ENCODE measurements at places on chromosomes 16 and 17. TPM values are rescaled to one million over a fixed set of nuclear protein-coding genes. Genes with fewer than 3 reads are reported as not detected.

DNA sequence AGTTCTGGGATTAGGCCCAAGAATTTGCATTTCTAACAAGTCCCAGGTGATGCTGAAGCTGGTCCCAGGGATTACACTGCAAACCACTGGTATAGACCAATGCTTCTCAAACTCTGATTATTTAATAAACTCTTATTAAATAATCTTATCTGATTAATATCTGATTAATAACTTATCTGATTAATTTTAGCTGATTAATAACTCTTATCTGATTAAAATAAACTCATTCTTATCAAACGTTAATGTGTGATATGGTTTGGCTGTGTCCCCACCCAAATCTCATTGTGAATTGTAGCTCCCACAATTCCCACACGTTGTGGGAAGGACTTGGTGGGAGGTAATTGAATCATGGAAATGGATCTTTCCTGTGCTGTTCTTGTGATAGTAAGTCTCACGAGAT is 78.6 kb upstream of the TANC2 start:
- H3K4me3 ChIP-seq = no peak overlapping the region
- no peaks in the 10 kb centered on the region for H3K36me3 ChIP-seq
- no peak overlapping the region for H3K27ac ChIP-seq
- peaks cover 5% of the 10 kb centered on the region for H3K4me1 ChIP-seq
- H3K27me3 ChIP-seq = peaks cover 22% of the 10 kb centered on the region
- DNase-seq = no peak

- peak overlapping the region; percentile 99 for H3K27ac ChIP-seq
- peaks cover 76% of the 10 kb centered on the region for H3K36me3 ChIP-seq
- H3K27me3 ChIP-seq = no peaks in the 10 kb centered on the region
- H3K4me1 ChIP-seq = peaks cover 53% of the 10 kb centered on the region
Observed at GRCh38 chr17:16442141-16442540, 26.8 kb downstream of the TRPV2 start.

- H3K4me3 ChIP-seq = no peak overlapping the region
- H3K4me1 ChIP-seq = peaks cover 2% of the 10 kb centered on the region
- no peak for DNase-seq
Observed at GRCh38 chr16:56436258-56436657, 10.9 kb upstream of the AMFR start.

DNA sequence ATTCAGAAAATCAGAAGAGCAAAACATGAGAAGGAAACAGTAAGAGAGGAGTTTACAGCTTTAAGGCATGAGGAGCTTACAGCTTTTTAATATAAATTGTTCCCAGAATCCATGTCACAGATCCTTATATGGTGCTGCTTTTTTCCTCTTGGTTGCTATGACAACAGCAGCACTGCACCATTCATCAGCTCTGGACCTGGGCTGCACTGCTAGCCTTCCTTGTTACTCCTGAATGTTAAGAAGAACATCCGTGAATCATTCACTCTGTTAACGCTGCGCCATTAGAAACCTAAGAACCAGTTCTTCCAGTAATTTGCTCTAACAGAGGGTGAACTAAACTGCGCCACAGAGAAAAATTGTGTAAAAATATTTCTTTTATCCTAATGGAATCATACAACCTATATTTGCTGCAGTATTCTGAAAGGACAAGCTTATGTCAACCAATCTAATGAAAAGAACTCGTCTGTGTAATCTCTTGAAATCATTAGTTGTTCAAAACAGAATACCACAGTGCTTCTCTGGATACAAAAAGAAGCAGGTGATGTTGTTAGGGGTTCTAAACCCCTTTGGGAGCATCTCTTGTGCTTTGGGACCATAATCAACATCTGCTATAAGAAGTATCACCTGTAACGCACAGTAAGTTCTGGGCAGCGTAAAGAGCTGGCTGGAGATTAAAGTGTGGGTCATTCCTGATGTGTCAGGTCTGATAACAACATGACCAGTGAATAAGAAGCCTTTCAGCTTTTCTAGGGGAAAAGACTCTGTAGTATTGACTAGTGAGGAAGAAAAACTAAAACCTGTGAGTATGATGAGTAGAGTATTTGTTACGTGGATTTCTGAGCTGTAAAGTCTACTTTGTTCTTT is 151.2 kb downstream of the TANC2 start:
- no peaks in the 10 kb centered on the region for H3K36me3 ChIP-seq
- H3K4me1 ChIP-seq = no peaks in the 10 kb centered on the region
- H3K27ac ChIP-seq = no peak overlapping the region
- no peaks in the 10 kb centered on the region for H3K27me3 ChIP-seq
- H3K4me3 ChIP-seq = no peak overlapping the region

ASPA gene
- not detected for total RNA-seq

IL21R gene
- 73.5 TPM for total RNA-seq

- DNase-seq = no peak
- H3K27ac ChIP-seq = no peak overlapping the region
- H3K36me3 ChIP-seq = no peaks in the 10 kb centered on the region
- H3K4me3 ChIP-seq = no peak overlapping the region
Observed at GRCh38 chr17:60832151-60832585, 154.5 kb downstream of the BCAS3 start.

GRCh38 chr17:28570716-28571360 is 486 bp downstream of the PIGS start:
- H3K4me1 ChIP-seq = peaks cover 46% of the 10 kb centered on the region
- H3K4me3 ChIP-seq = peak overlapping the region; percentile 95
- H3K27ac ChIP-seq = peak overlapping the region; percentile 94
- DNase-seq = peak; percentile 71
- H3K36me3 ChIP-seq = peaks cover 42% of the 10 kb centered on the region
- H3K27me3 ChIP-seq = no peaks in the 10 kb centered on the region

KRTAP4-3 gene
- not detected for total RNA-seq

GRCh38 chr16:5319799-5320198 is 222.2 kb upstream of the EEF2KMT start:
- H3K4me1 ChIP-seq = no peaks in the 10 kb centered on the region
- no peak overlapping the region for H3K4me3 ChIP-seq
- no peak overlapping the region for H3K27ac ChIP-seq
- no peaks in the 10 kb centered on the region for H3K36me3 ChIP-seq

XYLT1 gene
- total RNA-seq = 6.2 TPM

ACSM5 gene
- total RNA-seq = not detected

DNA sequence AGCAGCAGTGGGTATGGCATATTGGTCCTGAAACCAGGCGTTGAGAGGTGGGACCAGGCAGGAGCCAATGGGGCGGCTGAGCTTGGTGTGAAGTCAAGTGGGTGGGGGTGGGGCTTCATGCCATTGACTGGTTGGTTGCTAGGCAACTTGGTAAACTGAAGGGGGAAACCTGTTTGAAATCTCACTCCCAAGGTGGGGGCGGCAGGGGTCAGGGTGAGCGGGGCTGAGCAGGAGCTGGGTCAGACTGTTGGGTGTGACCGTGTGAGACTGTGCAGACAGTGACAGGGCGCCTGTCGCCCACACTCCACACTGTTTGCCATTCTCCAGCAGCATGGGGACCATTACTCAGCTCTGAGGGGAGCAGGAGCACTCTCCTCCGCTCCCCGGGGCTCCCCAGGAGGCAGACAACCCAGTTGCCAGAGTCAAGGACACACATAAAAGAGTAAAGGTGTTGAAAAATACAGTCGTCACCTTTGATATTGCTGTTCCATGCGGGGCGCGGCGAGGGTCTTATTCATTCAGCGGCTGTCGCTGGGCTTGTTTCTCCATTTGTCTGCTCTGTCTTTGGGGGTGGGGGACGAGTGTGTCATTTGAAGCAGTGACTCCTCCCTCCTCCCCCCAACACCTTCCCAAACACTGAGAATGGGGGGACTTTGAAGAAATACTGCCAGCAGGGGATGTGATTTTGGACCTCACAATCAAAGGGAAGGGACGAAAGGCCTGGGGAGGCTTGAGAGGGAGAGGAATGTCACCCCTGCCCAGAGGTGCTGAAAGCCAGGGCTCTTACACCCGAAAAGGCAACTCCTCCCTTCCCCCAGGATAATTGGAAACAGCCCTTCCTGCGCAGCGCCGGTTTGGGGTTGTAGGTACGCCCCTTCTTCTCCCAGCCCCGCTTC is 1.2 kb upstream of the EFNB3 start:
- DNase-seq = peak; percentile 36
- H3K4me3 ChIP-seq = no peak overlapping the region
- H3K36me3 ChIP-seq = peaks cover 20% of the 10 kb centered on the region
- H3K4me1 ChIP-seq = peaks cover 14% of the 10 kb centered on the region
- H3K27ac ChIP-seq = no peak overlapping the region

DNA sequence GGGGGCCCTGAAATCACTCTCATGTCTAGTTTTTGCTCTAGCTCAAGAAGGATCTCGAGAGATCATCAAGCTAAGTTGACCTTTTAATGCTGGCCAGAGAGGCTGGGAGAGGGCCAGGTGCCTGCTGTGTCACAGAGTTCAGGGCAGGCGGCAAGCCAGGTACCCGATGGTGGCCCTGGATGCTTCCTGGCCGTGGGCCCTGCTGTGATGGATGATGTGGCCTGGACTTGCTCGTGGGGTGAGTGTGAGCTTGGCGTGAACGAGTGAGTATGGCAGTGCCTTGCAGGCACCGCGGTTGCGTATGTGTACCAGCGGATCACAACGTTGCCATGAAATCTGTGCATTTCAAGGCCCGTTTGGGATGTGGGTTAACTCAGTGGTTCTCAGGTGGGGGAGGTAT is 7.4 kb downstream of the IRF8 start:
- H3K36me3 ChIP-seq = peaks cover 92% of the 10 kb centered on the region
- DNase-seq = no peak
- no peak overlapping the region for H3K27ac ChIP-seq
- H3K4me3 ChIP-seq = no peak overlapping the region

KRT28 gene
- not detected for total RNA-seq

COX6A2 gene
- not detected for total RNA-seq

GRCh38 chr16:75097941-75098901 is 18.4 kb downstream of the LDHD start:
- DNase-seq = peak; percentile 90
- peaks cover 10% of the 10 kb centered on the region for H3K36me3 ChIP-seq
- H3K27ac ChIP-seq = peak overlapping the region; percentile 88
- no peaks in the 10 kb centered on the region for H3K27me3 ChIP-seq
- H3K4me3 ChIP-seq = peak overlapping the region; percentile 36
- peaks cover 64% of the 10 kb centered on the region for H3K4me1 ChIP-seq

DNA sequence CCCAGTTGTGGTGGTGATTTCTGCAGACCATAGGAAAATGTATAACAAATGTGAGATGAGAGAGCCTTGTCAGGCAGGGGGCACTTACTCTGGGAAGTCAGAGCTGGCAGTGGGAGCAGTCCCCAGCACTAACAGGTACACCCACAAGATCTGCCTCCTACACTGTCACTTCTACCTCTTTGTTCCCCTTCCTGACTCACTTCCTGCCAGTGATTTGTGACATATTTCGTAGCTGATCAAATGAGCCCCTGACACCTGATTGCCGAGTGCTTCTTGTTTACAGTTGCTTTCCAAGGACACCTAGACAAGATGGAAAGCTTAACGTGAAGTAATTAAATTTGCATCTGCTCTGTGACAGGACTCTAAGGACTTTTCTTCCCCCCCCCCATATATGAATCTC is 40.5 kb downstream of the FTO start:
- peaks cover 9% of the 10 kb centered on the region for H3K36me3 ChIP-seq
- H3K27me3 ChIP-seq = no peaks in the 10 kb centered on the region
- peak overlapping the region; percentile 43 for H3K27ac ChIP-seq
- H3K4me3 ChIP-seq = no peak overlapping the region

DNA sequence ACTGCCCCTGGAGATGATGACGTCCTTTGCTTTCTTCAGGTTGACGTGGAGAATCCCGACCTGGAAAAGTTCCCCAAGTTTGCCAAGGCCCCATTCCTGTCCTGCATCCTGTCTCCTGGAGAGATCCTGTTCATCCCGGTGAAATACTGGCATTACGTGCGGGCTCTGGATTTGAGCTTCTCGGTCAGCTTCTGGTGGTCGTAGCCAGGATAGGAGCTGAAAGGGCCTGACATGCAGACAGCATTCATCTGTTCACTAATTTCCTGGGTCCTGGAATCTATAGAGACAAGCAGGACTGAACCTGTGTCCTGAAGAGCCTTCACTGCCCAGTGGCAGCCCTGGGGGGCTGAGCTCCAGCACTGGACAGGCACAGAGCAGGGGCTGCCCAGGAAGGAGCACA is 17.2 kb downstream of the KDM8 start:
- H3K4me1 ChIP-seq = no peaks in the 10 kb centered on the region
- no peaks in the 10 kb centered on the region for H3K27me3 ChIP-seq
- no peak overlapping the region for H3K27ac ChIP-seq
- DNase-seq = no peak
- peaks cover 7% of the 10 kb centered on the region for H3K36me3 ChIP-seq

NOG gene
- total RNA-seq = 3.4 TPM

ZG16 gene
- total RNA-seq = not detected

C16orf92 gene
- total RNA-seq = not detected
